ENCODE measurements at places on chromosomes 3 and 15.
A peak's percentile ranks its signal among the peaks of the same experiment; 100 is the strongest.

GRCh38 chr3:8507496-8507895 lies 5.9 kb downstream of the LMCD1 start:
- no peak for DNase-seq

GRCh38 chr15:65332391-65333147 lies 28.1 kb downstream of the RNU5B-1 start:
- DNase-seq, result no peak

- no peak for DNase-seq
These were observed 150.3 kb downstream of the AGBL1 start for GRCh38 chr15:86229936-86230335.

GRCh38 chr3:197350446-197350845 lies 52.0 kb upstream of the DLG1 start:
- DNase-seq, result no peak

- no peak for DNase-seq
These were observed 20.1 kb upstream of the PTX3 start for GRCh38 chr3:157416347-157417087.

DNA sequence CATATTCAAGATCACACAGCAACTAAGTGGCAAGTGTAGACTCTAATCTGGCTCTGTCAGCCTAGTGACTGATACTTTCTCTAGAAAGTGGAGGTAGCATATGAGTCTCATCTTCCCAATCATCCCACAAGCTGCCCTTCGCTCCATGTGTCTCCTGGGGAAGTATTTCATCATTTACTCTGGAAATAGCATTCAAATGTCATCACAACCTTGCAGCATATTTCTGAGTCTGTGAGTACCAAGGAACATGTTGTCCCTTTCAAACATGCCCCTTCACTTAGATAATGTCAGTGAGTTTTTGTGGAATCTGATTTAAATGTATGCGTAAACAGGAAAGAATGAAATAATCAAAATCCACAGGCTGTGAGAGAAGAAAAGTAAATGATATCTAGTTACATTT lies 322.9 kb downstream of the SLC9A9 start:
- no peak for DNase-seq

GRCh38 chr3:155595371-155595770 lies 149.5 kb downstream of the PLCH1 start:
- no peak for DNase-seq

GRCh38 chr15:45784656-45785055 lies 149.8 kb downstream of the SQOR start:
- DNase-seq, result no peak

GRCh38 chr15:29937956-29938355 lies 115.7 kb upstream of the TJP1 start:
- no peak for DNase-seq

DNA sequence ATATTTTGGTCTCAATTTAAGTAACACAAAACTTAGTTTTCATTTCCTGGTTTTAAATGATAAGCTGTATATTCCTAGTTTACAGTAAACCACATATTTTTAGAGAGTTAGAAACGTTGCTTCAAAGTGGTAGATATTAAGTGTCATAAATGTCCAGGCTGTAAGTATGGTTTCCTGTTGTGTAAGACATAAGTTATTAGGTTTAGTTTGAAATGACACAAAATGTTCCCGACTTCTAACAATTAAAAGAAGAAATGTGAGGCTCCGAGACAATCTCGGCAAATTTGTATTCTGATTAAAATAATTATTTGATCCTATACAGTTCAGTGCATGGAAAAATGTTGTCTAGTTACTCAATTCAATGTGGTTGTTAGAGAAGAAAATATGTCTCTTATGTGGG lies 387.3 kb downstream of the EPHA3 start:
- no peak for DNase-seq

GRCh38 chr3:140595295-140595694 lies 82.6 kb upstream of the TRIM42 start:
- DNase-seq, result no peak

- DNase-seq, result no peak
These were observed 227.5 kb upstream of the MDFIC2 start for GRCh38 chr3:70539908-70540307.

GRCh38 chr3:132417695-132418411 lies 551 bp downstream of the DNAJC13 start:
- DNase-seq, result no peak

DNA sequence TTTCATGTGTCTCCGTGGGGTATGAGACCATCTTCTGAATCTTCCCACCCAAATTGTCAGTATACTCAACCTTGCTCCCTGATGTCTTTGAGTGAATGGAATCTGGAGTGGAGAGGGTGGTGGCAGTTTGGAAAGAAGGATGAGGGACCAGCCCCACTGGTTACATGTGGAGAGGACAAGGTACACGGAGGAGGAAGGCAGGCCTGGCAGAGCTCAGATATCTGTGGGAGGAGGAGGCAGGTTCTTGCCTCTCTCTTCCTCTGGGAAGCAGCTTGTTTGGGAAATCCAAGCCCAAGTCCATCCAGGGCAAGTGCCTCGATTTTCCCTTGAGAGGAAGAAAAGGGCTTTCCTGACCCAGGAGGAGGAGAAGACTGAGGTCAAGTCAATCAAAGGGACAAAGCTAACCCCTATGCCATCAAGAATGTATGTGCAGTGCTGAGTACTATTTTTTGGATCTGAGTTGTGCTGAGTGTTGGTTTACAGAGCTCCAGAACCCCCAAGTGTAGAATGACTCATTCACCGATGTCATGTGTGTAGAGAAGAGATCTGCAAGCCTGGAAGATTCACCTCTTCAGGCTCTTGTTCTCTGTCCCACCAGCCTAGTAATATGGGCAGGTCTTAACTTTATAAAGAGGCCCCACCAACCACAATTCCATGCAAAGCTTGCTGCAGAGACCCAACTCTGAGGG lies 19.8 kb upstream of the LOXL1 start:
- no peak for DNase-seq

DNA sequence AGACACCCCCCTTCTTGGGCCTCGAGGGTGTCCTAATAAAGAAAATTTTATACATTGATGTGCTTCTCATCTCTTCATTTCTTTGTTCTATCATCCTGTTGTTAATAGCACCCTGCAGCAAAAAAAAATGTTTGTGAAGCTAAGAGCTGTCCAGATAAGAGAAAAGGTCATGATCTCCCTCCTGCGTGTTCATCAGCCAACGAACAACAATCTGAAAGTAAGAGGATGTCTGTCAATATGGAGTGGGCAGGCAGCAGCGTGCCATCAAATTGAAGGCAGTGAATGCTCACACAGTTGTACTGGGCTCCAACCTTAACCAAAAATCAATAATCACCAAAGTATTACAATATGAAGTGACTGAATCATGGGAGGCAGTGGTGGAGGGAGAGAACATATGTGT lies 418.6 kb upstream of the ONECUT1 start:
- DNase-seq, result no peak

DNA sequence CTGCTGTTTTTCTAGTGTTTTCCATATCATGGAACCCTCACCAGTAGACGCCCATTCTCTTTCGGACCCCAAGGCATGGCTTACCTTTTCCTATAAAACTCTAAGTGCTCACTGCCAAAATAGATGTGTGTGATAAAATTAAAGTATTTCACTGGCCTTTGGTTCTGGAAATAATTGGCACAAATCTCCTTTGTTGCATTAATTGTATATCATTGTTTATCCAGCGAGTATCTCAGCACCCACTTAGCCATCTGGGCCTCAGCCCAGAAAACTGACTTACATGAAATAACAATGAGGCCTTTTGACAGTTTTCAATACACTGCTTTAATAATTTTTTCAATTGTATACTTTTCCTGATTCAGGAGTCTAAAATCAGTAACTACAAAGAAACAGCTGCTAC lies 105.1 kb downstream of the MECOM start:
- DNase-seq, result no peak

DNA sequence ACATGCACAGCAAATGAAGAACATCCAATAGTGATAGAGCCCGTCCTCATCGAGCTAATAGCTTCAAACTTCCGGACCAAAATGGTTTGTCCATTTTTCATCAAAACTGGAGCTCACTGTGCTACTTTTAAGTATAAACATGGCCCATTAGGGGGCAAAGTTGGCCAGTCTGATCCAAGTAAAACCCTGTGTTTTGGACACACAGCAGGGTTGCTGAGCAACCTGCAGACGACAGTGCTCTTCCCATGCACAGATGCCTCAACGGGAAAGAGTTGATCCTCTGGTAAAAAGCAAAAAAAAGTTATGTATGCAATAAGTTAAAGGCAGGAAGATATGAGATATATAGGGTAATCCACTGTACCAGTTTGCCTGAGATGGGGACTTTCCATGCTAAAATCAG lies 244.0 kb upstream of the THBS1 start:
- DNase-seq, result no peak

DNA sequence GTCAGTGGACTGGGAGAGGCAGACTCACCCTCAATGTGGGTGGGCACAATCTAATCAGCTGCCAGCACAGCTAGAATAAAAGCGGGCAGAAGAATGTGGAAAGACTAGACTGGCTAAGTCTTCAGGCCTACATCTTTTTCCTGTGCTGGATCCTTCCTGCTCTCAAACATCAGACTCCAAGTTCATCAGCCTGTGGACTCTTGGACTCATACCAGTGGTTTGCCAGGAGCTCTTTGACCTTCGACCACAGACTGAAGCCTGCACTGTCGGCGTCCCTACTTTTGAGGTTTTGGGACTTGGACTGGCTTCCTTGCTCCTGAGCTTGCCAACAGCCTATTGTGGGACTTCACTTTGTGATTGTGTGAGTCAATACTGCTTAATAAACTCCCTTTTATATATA lies 68.0 kb downstream of the CNTN3 start:
- DNase-seq, result no peak

DNA sequence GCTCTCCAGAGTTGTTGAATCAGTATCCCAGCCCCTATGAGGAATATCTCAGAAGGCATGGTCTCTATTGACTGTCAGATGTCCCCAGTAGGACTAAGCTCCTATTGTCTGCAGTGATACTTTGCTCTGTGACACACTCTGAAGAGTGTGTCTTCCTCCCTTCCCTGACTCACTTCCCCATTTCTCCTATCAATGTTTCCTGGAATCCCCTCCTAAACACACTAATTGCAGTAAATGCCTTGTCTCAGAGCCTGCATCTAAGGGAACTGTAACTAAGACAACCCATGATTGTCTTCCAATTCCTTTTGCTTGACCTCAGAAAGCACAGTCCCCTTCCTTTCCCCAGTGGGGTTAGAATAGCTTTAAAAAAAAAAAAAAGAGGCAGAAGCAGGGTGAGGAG lies 397.3 kb upstream of the PROK2 start:
- DNase-seq, result no peak

GRCh38 chr15:67501836-67502461 lies 19.0 kb upstream of the C15orf61 start:
- no peak for DNase-seq

GRCh38 chr3:50237754-50238548 lies 1.9 kb downstream of the GNAI2 start:
- DNase-seq, result peak; percentile 65

DNA sequence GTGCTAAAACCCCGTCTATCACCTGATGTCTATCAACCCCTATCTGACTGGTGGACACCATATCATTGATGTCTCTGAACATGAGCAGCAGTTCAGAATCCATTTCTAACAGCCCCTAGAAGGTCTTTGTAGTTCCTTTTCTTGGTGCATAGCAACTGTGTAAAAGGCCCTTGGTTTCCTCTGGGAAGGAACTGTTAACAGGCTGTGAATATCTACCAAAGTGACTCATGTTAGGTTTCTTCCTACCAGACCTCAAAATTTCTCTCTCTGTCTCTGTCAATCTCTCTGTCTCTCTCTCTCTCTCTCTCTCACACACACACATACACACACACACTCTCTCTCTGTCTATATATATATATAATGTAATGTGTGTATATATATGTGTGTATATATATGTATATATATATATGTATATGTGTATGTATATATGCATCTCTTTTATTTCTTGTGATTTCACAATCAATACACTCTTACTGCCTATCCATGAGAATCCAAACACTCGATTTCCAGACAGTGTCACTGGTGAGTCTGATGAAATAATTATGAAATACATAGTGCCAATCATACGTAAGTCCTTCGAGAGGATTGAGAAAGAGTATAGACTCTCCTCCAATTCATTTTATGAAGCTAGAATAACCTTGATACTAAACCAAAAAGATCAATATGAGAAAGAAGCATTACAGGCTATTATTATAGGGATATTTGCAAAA lies 335.9 kb upstream of the SLCO3A1 start:
- no peak for DNase-seq

- DNase-seq, result no peak
These were observed 41.9 kb downstream of the KY start for GRCh38 chr3:134608771-134609435.

DNA sequence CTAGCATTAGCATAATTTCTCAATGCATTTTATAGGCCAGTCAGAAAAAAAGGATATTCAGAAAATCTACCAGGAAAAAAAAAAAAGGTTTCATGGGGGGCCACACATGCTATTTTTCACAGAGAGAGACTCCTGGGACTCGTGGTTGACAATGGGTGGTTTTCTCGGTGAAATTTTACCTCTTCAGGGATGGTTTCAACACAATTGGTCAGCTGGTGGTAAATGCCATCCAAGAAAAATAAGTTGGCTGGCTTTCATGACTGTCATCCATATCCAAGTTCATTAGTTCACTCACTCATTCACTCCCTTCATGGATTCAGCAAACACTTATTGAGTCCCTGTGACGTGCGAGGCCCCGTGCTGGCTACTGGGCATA lies 217.3 kb downstream of the SHQ1 start:
- DNase-seq, result no peak

- peak; percentile 53 for DNase-seq
These were observed 57.8 kb upstream of the RYK start for GRCh38 chr3:134308350-134308891.

GRCh38 chr3:78116874-78117273 lies 1077.0 kb downstream of the ROBO2 start:
- no peak for DNase-seq

DNA sequence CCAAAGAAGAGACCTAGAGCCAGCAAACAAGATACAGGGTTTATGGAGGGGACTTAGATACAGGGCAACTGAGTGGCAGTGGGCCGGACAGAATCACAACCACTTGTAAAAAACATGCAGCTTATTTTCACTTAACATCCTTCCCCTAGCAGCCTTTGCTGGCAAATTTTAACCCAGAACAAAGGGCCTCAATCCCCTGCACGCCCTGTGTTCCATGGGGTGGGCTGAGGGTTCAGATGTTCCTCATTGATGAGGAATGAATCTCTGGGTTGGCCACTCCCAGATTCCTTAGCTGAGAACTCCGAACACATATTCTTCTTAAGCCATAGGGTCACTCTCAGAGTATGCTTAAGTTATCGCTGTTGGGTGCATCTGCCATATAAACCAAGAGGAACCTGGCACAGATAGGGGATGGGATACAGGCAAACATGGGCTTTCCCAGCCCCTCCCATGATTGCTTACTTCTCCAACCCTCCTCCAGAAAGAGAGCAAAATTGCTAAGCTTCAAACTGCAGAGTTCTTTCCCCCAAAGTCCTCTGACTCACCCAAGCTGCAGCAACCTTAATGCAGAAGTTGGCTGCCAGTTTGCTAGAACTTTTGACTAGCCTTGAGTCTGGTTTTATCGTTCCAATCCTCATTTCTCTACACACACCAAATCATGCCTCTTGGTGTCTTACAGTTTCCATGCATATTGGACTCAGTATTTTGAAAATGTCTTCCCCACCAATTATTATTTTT lies 146.9 kb downstream of the CD47 start:
- DNase-seq, result no peak

GRCh38 chr3:3170998-3171397 lies 8.5 kb downstream of the CRBN start:
- no peak for DNase-seq

Measured in stimulated activated CD8-positive, alpha-beta memory T cell treated with anti-CD3 and anti-CD28 coated beads, Interleukin-2, amount 100 ng/mL, for 1 hour (primary cell).